ENCODE measurements at places on chromosomes 7 and 10.
A peak's percentile ranks its signal among the peaks of the same experiment; 100 is the strongest.

- DNase-seq = no peak
These were observed 63.9 kb downstream of the PPP1R9A start for GRCh38 chr7:94971051-94971867.

GRCh38 chr10:125125951-125126735, 34.2 kb downstream of the CTBP2 start:
- DNase-seq = no peak

- DNase-seq = no peak
These were observed 252.2 kb downstream of the ELFN1 start for GRCh38 chr7:1922071-1922869.

- DNase-seq = no peak
These were observed 257.6 kb upstream of the PHYHIPL start for GRCh38 chr10:58918887-58919286.

DNA sequence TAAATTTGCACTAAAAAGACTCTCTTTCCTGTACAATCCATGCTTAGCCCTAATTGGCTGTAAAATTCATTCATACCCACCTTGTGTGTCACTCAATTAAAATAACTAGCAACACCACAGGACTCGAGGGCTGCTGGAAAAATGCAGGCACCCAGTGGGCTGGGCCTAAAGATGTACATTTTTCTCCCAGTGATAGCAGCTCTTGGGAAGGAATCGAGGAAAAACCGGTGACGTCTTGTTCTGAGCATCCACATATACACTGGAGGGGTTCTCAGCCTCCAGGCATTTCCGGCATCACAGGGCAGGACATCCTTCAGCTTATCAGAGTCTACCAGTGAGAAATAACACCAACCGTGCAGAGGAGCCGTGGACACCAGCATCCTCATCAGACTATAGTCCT, 85.8 kb upstream of the PITRM1 start:
- DNase-seq = no peak

DNA sequence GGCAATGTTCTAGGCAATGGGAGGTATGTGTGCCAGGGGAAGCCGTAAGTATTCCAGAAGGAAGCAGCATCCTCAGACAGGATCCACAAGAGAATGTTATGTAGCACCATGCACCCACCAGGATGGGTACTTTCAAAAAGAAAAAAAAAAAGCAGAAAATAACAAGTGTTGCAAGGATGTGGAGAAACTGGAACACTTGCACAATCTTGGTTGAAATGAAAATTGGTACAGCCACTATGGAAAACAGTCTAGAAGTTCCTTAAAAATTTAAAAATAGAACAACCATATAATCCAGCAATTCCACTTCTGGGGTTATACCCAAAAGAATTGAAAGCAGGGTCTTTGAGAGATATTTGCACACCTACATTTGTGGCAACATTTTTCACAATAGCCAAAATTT, 20.2 kb downstream of the C10orf71 start:
- DNase-seq = no peak

DNA sequence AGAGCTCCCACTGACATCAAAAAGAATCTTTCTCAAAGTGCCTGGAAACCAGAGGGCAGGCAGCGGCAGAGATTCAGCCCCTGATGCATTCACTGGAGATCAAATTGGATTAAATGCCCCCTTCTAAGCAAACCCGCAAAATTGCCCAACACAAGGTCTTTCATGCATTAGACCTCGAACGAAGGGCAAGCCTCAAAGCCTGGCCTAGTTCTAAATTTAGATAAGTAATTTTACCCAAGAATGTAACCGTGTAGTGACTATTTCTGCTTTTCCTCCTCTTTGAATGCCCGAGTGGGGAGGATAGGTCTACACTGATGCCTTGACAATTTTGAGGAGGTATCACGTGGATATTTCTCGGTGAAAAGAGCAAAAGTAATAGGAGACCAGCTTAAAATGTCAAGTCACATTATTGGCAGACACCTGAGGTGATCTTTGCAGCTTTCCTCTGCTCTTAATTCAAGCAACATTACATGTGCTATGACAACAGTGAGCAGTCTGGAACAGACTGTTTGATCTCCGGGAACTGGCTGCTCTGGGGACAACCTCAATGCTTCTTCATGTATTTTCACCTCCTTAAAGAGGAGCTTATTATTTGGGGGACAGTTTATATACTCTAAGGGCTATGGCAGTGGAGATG, 1263.5 kb upstream of the AUTS2 start:
- DNase-seq = no peak

DNA sequence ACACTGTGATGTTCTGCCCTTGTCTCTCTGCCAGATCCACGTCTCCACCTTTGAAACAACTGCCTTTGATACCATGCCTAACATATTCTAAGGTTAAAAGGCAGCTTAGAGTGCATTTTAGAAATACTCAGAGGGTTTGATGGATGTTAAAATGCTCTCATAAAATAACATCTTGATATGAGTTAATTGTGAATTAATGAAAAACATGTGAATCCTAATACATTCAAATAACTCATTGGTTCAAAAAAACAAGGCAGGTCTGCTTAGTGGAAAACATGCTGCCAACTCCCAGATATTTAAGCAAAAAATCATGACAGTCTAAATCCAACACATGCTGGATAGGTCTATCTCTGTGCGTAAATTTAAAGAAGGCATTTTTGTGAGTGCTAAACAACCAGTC, 291.8 kb downstream of the AHR start:
- no peak for DNase-seq

DNA sequence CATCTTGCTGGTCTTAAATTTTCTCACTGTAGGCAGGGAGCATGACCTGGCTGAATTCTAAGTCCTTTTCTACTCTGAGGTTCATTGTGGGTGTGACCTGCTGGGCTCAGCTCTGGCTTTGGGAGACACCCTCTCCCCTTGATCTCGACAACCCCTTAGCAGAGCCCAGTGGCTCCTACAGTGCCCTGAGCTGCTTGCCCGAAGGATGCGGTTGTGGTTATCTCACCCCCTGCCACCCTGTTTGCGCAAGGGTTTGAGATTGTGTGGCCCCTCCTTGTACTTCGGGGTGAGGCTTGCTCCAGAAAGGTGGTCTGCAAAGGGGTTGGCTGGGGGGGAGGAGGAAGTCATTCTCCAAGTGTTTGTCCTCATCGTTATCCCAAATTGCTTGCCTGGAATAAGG, 55.3 kb downstream of the TCF7L2 start:
- no peak for DNase-seq

GRCh38 chr7:69276011-69276729, 322.1 kb upstream of the AUTS2 start:
- DNase-seq = no peak

DNA sequence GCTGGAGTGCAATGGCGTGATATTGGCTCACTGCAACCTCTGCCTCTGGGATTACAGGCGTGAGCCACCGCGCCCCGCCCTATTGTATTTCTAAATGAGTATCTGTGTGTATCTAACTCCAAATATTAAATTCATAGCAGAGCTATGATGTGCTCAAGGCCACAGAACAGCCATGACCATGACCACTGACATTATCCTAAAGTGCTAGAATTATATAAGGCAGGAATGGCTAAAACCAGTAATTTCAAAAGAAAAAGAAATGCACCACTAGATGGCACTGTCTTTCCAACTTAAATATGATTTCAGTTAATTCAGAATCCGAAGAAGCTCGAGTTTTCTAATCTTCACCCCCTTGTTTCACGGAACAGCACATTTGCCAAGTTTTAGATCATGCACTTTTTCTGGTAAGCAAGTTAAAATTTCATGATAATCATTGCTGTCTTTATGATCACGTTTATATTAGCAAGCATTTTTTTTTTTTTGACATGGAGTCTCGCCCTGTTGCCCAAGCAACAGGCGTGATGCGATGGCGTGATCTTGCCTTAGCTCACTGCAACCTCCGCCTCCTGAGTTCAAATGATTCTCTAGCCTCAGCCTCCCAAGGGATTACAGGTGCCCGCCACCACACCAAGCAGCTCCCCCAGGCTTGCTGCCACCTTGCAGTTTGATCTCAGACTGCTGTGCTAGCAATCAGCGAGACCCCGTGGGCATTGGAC, 65.3 kb downstream of the OR13A1 start:
- DNase-seq = no peak

DNA sequence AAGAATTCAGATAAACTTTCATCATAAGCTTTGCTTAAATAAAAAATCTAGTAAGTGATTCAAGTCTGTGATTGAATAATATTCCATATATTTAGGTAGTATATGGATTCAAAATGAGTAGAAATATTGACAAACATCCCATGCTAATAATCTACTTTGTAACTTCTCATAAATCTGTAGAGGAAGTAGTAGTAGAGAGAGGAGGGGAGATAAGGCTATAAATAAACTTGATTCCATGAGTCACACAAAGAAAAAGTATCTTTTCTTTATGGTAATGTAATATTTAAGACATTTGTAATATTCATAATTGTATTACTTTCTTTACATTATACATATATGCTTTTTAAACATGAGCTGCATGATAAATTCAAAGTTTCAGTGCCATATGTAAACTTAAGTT, 25.6 kb upstream of the CD36 start:
- DNase-seq = no peak

GRCh38 chr7:118872568-118872967, 648.1 kb downstream of the ANKRD7 start:
- no peak for DNase-seq

DNA sequence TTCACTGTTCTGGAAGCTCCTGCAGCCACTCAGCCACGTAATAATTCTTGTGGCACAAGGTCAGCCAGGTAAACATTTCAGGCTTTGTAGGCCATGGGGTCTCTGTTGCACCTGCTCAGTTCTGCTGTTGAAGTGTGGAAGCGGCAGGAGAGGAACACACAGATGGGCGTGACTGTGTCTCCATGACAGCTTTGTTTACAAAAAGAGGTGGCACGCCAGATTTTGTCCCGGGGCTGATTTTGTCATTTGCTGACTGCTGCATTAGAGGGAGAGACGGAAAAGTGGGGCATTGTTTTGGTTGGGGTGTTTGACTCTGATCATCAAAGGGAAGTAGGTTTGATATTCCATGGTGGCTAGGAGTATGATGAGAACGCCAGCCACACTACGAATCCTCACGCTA, 103.1 kb downstream of the PRKAG2 start:
- DNase-seq = no peak

DNA sequence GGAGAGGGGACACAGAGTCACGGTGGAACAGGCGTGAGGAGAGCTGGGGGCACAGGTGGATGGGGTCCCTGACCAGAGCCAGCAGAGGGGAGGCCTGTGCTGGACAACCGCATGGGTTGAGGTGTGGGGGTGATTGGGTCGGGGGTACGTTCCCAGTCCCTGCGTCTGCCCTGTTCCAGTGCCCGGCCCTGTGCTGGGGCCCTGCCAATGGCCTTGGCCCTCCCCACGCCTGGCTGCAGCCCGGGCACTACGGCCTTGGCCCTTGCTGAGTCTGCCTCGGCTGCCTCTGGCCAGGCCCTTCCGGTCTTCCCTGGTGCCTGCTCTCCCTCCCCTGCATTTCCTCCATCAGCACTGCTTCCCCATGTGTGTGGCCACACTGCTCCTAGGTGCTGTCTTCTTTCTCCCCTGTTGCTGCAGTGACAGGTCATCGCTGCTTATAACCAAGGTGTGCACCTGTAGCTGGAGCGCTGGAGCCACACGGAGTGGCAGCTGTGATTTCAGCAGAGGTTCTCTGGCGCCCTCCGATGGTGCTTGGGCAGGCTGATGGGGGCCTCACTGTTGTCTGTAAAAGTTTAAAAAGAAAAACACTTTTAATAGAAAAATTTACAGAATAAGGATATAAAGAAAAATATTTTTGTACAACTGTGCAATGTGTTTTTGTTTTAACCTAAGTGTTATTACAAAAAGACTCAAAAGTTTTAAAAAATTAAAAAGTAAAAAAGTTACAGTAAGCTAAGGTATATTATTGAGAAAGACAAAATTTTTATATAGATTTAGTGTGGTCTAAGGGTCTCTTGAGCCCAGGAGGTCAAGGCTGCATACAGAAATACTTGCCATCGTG, 45.2 kb upstream of the BHLHA15 start:
- peak; percentile 29 for DNase-seq

DNA sequence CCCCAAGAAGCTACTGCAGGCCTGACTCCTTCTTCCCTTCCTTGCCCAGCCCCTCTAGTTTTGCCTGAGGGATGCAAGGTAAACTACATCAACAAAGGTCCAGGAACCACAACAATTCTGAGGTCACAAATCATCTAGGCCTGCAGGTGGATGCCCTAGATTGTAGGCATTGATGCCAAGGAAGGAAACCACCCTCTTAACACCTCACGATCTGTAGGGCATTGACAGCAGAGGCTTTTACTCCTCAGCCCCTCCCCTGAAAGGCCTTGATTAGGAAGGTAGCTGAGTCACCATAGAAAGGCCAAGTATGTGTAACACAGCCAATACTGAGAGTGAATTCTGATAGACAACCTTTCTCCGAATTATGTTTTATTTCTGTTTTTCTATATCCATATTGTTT, 46.7 kb upstream of the FAM3C start:
- DNase-seq = no peak

GRCh38 chr10:117762819-117763172, 220.2 kb downstream of the EMX2 start:
- DNase-seq = no peak

GRCh38 chr7:83484266-83484665, 164.7 kb downstream of the SEMA3E start:
- no peak for DNase-seq

GRCh38 chr7:73700069-73700423, 16.6 kb downstream of the BUD23 start:
- no peak for DNase-seq

DNA sequence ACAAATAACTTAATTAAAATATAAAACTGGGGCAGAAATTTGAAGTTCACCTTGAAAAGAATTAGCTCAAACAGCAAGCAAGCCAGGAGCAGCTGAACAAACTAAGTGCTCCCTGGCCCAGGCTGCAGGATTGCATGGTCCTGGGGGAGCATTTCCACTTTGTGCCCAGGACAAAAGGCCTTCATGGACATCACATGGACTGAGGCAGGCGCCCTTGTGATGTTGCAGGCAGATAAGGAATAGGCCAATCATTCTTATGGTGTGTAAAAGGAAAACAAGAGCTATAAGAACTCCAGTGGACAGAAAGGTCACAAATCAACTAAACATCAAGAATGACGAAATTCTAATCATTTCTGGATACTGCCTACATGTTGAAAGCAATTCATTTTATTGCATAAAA, 17.5 kb upstream of the TECTB start:
- no peak for DNase-seq

- DNase-seq = no peak
These were observed 61.2 kb downstream of the NEURL1 start for GRCh38 chr10:103554488-103555324.

DNA sequence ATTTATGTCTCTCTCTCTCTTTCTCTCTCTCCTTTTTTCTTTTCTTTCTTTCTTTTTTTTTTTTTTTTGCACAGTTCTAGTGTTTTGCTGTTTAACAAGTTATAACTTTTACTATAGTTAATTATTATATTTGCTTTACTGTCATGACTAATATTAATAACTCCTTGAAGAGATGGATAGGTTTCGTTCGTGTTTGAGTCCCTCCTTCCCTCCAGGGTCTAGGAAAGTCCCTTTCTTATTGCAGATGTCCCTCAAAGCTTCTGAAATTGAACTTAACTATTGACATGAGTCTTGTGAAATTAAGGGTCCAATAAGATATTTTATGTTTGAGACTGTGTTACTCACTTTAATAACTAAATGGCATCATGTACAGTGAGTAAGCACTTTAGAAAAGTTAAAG, 131.4 kb downstream of the PLXDC2 start:
- DNase-seq = no peak

GRCh38 chr10:114176511-114176910, 2.5 kb upstream of the CCDC186 start:
- DNase-seq = no peak

Measured in stimulated activated CD8-positive, alpha-beta memory T cell treated with anti-CD3 and anti-CD28 coated beads, Interleukin-12 subunit alpha, Interleukin-12 subunit beta, amount 100 ng/mL, for 1 hour (primary cell).